ENCODE measurements at places on chromosomes 3 and 15.

- DNase-seq = no peak
These were observed 212.5 kb upstream of the GADL1 start for GRCh38 chr3:31106912-31107311.

GRCh38 chr3:12415014-12415680 is 69.1 kb upstream of the TSEN2 start:
- DNase-seq = no peak

DNA sequence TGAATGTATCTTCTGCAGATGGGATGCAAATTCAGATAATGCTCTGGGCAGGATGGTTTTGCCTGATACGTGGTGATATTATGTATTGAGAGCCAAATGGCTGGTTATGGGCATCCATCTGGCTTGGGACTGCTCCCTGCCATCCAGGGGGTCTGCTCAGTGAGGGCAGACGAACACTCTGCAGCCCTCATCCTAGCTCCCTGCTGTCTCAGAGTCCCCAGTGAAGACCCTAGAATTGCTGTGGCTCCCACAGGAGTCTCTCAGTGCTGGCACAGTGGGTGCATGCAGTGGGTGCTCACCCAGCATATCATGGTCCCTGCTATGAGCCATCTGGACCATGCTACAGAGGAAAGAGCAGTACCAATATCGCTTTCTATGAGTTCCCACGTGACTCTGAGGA is 10.3 kb downstream of the CX3CR1 start:
- no peak for DNase-seq

GRCh38 chr3:170324962-170325361 is 32.6 kb upstream of the SKIL start:
- no peak for DNase-seq

DNA sequence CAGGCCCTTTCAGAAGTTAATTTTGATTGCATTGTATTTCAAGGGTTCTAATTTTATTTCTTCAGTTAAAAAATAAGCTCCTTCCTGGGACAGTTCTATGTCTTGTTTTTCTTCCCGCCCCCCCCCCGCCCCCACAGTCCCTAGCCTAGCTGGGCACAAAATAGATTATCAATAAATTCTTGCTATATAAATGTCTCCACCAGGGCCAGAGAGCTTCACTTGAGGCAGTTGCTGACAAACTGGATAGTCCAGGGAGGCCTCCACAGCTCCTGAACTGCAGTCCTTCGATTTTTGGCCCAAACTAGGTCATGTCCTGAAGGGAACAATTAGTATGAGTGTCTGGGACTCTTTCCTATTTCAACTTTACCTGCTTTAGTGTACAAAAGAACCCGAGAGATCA is 9.9 kb upstream of the CSPG5 start:
- DNase-seq = no peak

DNA sequence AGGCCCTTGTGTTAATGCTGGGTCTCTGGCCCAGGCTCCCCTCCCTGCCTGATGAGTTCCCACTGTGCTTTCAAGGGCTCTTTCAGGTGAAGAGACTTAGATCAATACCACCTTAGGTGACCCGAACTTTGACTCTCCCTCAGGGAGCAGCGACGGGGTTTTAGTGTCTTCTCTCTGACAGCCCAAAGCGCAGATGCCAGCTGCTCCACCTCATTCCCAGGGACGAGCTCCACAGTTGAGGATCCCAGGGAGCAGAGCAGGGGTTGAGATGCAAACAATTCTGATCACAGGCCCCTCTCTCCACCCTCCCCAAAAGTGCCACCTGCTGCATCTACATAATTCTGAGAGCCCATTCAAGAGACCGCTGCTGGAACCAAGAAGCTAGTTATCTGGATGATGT is 265.1 kb downstream of the TJP1 start:
- DNase-seq = no peak

- DNase-seq = peak; percentile 41
These were observed 43.9 kb upstream of the RYK start for GRCh38 chr3:134294302-134295280.

GRCh38 chr15:84697236-84697990 is 18.5 kb downstream of the SEC11A start:
- DNase-seq = no peak

GRCh38 chr3:31476209-31476608 is 56.5 kb upstream of the STT3B start:
- no peak for DNase-seq

- DNase-seq = no peak
These were observed 476.8 kb downstream of the SHQ1 start for GRCh38 chr3:72371431-72371830.

DNA sequence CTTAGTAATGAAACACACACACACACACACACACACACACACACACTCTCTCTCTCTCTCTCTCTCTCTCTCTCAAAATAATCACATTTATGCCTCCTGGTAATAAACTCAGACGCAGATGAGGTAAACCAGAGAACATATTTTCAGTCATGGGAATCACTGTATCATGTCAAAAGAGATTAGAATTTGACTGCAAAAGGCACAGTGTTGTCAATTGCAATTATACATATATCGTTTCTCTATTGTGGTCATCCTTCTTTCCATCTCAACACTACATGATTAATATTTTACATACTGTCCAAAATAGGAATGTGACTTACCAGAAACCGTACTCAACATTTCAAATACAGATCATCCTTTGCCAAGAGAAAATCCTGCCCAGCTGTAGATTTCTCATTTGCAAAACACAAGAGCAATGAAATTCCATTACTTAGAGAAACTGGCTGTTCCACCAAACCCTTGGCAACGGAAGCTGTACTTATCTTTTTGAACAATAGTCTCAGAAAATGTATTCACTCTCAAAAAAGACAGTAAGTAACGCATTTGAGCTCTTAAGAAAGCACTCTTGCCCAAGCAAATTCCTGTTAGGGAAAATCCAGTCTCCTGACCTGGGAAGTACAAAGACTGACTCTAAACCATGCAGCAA is 24.3 kb downstream of the PDZRN3 start:
- no peak for DNase-seq

DNA sequence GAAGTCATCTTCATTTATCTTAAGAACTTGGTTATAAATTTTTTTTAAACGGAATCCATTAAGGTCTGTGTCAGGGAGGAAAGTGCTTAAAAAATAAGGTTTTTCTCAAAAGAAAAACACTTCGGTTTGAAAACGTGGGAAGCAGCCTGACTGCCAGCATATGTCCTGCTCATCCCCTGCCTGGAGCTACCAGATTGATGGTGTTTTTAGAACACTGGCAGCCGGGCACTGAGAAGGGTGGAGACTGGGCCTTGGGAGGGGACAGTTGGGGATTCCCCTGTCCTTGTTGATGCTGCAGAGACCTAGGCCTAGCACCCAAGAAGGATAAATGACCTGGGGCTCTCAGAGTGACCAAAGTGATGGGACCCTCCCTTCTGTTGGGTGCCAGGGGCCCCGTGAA is 296.9 kb downstream of the EPHB1 start:
- DNase-seq = no peak

- DNase-seq = no peak
These were observed 59.2 kb downstream of the SH3BP5 start for GRCh38 chr3:15273227-15273626.
